ENCODE measurements at places on chromosomes 3 and 15.

- DNase-seq: no peak
These were observed 120.5 kb downstream of the KBTBD8 start for GRCh38 chr3:67118635-67119034.

DNA sequence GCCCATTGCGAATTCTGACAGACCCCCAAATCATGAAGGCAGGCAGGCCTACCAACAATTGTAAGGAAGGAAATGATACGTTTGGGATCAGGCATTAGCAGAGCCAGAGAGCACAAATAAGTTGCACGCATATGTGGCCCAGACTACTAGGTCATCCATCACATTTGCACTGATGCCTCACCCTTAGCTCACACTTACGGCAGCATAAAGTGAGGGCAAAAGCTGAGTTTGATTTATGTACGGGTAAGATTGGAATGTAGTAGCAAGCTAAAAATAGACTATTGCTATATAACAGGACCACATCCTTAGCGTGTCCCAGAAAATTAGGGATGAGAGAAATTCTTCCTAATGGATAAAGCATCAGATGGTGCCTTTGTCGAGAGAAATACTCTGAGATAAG lies 58.6 kb downstream of the QTRT2 start:
- no peak for DNase-seq

GRCh38 chr3:127954640-127955039 lies 39.6 kb downstream of the KBTBD12 start:
- DNase-seq: no peak

- no peak for DNase-seq
These were observed 170.5 kb upstream of the TBL1XR1 start for GRCh38 chr3:177367788-177368187.

GRCh38 chr3:61940236-61940635 lies 378.9 kb downstream of the PTPRG start:
- no peak for DNase-seq

GRCh38 chr3:143755978-143756377 lies 92.3 kb downstream of the SLC9A9 start:
- DNase-seq: no peak

DNA sequence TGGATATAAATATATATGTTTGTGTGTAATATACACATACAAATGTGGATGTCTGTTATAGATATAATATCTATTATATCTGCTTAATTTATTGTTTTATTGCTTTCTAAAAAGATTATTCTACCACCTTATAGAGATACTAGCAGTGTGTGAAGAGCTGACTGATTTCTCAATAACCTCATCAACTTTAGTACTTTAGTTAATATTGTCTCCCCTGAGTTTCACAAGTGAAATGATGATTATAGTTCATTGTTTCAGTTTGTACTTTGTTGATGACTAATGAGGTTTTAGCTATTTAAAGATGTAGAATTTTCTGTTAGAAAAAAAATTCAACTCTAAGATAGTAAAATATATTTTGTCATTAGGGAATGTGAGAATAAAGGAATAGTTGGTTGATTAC lies 11.4 kb downstream of the RSRC1 start:
- no peak for DNase-seq

DNA sequence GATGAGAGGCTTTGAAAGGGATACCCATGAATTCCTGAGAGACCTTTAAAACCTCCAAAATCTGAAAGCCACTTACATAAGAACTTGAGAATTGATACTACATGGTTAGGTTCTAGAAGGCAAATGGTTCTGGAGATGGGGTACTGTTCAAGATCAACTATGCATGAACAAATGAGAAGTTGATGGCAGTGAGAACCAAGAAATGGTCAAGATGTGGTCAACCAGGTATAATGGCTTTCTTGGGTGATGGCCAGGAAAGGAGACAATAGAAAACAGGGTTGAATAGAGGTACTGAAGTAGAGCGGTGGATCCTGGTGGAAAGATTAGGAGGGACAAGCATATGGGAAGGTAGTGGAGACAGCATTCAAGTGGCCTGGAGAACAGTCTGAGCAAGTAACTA lies 200.4 kb downstream of the RBMS3 start:
- DNase-seq: no peak

DNA sequence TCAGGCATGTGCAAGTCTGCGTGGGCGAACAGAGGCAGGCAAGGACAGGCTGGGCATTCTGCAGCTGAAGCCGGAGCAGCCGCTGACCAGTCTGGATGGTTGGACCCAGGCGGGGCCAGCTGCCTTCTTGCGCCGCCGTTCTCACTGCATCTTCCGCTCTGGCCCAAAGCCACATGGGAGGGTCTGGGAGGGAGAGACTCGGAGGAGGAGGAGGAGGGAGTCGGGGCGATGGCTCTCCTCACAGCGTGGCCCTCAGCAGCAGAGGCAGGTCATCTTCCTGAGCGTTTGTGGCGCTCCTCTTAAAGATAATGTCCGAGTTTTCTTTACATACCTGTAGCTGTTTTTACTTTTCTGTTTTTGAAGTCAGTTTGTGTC lies 5.9 kb downstream of the CLK3 start:
- DNase-seq: no peak

DNA sequence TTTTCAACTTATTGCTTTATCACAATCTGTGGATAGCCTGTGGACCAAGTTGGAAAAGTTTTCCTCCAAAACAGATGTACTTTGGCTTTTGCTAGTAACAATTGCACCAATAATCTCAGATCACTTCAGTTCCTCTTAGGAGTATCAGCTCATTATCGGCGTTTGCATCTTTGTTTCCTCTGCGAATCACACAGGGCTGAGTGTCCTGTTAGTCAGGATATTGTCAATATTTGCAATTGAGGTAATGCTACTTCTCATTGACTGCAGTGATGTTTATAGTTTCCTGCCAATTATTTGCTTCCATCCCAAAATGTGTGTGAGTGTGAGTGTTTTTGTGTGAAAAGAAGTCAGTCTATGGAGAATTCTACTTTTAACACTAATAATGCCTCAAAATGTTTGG lies 545.0 kb downstream of the SI start:
- no peak for DNase-seq

GRCh38 chr15:79615754-79616153 lies 183.6 kb downstream of the MINAR1 start:
- no peak for DNase-seq

- DNase-seq: no peak
These were observed 193.6 kb upstream of the SATB1 start for GRCh38 chr3:18618723-18619122.

- DNase-seq: no peak
These were observed 58.5 kb upstream of the LMCD1 start for GRCh38 chr3:8442993-8443650.

All from prostate gland (tissue), 2 donors.